IPS DF 19.7 (cell line): ENCODE measurements at places on chromosomes 13 and 19.
A peak's percentile ranks its signal among the peaks of the same experiment; 100 is the strongest.

- DNase-seq = no peak
These were observed 204.4 kb downstream of the COG6 start for GRCh38 chr13:39859898-39860297.

DNA sequence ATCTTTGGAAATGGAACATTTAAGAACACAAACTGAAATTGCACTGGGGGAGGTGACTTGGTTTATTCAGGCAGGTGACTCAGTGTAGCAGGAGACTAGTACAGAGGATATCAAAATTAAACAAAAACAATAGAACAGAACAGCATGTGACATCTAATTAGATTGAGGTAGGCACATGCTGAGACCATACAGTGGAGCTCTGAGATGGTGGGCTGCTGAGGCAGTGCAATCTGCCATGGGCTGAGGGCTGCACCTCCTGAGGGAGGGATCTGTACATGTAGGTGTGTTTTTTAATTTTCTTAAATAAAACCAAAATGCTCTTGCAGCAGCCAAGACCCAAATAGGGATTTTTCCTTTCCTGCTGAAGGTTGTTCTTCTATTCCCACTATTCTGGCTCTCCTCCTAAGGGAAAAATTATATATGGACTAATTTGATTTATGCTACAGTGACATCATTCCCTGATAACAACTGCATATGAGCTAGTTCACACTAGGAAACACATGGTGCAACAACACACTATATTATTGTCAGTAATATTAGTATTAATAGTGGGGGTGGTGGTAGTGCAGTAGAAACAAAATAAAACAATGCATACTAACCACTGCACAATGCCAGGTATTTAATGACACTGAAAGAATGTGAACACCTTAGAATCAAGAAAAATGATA is 48.0 kb downstream of the LNX2 start:
- no peak for DNase-seq

DNA sequence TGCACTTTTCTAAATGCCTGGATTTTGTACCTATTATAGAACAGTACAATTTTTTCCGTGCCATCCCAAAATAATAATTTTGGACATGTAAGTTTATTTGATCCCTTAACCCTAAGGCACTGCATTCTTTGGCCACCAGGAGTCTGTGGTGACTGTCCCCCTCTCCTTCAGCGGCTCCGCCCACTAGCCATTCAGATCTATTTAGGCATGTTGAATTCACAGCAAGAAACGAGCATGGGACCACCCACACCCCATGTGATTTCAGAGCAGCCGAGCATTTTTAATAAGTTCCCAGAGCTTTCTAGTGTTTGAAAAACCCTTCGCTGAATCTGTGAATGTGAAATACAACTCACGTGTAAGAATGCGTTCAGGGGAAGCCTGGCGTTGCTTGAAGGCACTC is 567.5 kb downstream of the MYO16 start:
- DNase-seq = no peak

- peak; percentile 28 for DNase-seq
These were observed 49.6 kb downstream of the DOCK9 start for GRCh38 chr13:98927951-98928927.

GRCh38 chr19:947707-948539 is 22.1 kb downstream of the ARID3A start:
- DNase-seq = no peak

DNA sequence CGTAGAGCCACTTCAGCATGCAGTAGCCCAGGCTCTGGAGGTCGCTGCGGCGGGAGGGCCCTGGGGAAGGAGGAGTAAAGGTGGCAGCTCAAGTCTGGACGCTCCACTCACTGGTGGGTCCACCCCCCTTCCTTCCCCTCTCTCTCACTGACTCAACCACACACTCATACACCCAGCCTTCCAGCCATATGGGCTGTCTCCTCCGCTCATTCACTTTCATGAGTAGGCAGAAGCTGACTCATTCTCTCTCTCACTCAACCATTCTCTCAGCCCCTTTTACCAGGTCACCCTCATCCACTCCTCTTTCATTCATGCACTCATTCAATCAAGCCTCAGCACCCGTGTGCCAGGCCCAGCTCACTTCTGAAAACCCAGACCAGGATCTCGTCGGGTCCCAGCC is 27.5 kb upstream of the SIGLEC11 start:
- DNase-seq = no peak

- peak; percentile 40 for DNase-seq
These were observed 579.5 kb downstream of the UQCRFS1 start for GRCh38 chr19:28633319-28634018.

GRCh38 chr13:45817833-45818232 is 33.7 kb downstream of the SIAH3 start:
- DNase-seq = no peak

GRCh38 chr13:34863360-34864135 is 78.5 kb upstream of the NBEA start:
- no peak for DNase-seq

GRCh38 chr19:6769006-6769619 is 1.9 kb upstream of the SH2D3A start:
- no peak for DNase-seq

- no peak for DNase-seq
These were observed 36.6 kb downstream of the MYCBP2 start for GRCh38 chr13:77290342-77290741.

DNA sequence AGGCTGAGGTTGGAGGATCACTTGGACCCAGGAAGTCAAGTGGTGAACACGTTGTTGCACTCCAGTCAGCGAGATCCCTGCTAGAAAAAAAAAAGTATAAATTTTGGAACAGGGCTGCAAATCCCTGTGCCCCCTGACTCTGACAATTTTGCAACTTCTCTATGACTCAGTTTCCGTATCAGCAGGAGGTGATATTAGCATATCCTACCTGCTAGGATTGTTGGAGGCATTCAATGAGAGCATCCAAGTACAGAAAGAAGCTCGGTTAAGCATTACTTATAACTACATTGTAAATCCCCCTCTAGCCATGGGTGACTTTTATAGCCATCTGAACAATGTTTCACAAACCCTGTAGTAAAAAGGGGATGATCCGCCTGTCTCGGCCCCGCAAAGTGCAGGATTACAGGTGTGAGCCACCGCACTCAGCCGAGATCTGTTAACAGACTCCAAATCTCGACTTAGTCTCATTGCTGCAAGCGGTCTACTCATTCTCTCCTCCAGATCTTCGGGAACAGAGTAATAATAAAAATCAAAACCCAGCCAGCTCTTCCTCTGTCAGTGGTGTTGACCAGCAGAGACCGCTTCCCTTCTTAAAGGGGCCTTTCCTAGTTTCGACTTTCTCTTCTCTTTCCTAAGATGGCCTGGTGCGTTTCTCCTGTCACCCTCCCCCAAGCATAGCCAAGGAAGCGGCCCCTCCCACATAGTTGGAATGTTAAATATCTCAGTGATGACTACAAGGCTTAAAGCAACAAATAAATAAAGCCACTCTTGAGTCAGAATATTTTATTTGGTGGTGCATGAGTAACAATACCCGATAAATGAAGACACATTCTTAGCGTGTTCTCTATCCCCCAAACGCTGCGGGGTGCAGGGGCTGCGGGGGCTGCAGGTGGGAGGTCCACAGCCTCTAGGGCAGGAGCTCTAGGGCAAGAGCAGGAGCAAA is 10.3 kb upstream of the BICRA start:
- peak; percentile 89 for DNase-seq

DNA sequence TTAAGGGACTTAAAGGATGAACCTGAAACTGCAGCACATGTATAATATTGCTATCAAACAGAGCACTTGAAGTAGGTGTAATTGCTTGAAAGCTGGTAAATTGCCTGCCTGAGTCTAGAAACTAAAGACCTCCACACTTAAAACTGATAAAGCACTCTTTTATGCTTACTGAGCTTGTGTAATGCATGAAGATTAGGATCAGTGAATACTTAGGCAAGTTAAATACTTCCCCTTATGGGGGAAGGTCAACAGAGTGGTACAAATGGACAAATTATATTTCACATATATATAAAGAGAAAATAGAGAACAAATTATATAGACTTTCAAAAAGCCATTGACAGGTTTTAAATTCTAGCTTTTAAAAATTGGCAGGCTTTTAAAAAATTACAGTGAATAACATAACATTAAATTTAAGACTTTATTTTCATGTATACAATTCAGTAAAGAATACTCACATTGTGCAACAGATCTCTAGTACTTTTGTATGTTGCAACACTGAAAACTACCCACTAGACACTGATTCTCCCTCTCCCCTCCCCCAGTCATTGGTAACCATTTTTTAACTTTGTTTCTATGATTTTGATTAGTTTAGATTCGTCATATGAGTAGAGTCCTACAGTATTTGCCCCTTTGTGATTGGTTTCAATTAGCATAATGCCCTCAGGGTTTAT is 23.9 kb downstream of the PIBF1 start:
- DNase-seq = no peak

DNA sequence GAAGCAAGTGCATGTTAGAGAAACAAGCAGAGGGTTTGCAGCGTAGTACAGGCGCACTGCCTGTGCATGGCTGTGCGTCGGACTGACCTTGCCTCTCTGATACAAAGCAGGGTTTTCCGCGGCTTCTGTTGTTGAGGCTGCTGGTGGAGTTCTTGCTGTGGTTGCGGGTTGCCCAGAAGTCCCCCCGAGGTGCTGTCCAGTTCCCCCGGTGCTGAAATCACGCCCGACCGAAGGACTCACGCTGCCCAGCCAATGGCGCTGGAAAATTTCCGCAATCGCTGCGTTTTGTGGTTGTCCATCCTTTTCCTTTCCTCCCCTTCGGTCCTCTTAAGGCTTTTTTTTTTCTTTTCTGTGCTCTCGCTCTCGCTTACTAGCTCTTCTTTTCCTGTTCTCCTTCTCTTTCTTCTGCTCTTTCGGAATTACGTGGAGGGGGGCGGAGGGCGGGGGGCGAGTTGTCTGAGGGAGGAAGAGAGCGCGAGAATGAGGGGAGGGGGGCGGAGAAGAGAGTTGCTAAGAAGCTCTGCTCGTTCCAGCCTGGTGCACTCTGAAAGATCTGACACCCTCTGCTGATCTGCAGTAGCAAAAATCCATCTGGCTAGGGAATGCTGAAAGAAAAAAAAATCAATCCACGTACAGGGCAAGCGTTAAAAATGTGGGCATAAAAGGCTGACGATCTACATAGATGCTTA is at the start of gene SLITRK1:
Gene SLITRK1, minus strand, starts transcription at position 558 of the 689 bp plus-strand sequence. CDS start 967 bp downstream, outside the sequence.
- DNase-seq = peak; percentile 76

DNA sequence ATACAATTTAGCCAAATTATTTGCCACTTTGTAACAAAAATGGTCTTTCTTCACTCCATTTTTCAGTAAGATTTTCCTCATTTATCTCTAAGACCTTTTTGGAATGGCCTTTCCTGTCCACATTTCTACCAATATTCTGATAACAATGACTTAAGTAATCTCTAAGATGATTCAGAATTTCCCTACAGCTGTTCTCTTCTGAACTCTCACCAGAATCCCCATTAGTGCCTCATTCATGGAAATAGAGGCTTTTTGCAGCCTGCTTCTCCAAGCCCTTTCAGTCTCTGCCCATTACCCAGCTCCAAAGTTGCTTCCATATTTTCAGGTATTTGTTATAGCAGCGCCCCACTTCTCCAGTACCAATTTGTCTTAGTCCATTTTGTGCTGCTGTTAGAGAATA is 867.0 kb downstream of the GPC5 start:
- no peak for DNase-seq

DNA sequence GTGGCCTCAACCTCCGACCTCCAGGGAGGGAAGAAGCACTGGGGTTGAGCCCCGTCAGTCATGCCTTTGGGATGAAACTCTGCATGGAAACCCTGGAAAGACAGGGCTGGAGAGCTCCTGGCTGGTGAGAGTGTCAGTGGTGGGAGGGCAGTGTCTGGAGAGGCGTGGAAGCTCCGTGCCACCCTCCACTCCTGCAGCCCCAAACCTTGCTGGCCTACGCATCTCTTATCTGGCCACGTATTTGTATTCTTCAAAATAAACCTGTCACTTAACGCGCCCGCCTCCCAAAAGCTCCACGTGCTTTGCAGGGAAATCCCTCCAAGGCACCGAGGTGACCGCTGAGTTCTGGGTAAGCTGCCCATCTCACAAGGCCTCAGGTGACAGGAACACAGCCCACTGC is 84.3 kb downstream of the TEX29 start:
- no peak for DNase-seq

DNA sequence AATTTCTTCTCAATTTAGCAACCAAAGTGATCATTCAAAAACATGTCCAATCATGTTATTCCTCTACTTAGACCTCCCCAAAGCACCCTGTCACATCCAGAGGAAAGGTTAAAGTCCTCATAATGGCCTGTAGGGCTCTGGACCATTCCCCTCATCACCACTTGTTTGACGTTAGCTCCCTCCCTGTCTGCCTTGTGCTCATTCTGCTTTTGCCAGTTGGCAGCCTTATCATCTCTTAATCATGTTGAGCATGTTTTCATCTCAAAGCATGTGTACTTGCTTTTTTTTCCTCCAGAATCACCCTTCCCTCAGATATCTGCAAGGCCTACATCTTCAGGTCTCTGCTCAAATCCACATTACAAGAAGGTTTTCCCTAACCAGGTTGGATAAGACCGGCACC is 25.9 kb downstream of the UBAC2 start:
- DNase-seq = no peak

DNA sequence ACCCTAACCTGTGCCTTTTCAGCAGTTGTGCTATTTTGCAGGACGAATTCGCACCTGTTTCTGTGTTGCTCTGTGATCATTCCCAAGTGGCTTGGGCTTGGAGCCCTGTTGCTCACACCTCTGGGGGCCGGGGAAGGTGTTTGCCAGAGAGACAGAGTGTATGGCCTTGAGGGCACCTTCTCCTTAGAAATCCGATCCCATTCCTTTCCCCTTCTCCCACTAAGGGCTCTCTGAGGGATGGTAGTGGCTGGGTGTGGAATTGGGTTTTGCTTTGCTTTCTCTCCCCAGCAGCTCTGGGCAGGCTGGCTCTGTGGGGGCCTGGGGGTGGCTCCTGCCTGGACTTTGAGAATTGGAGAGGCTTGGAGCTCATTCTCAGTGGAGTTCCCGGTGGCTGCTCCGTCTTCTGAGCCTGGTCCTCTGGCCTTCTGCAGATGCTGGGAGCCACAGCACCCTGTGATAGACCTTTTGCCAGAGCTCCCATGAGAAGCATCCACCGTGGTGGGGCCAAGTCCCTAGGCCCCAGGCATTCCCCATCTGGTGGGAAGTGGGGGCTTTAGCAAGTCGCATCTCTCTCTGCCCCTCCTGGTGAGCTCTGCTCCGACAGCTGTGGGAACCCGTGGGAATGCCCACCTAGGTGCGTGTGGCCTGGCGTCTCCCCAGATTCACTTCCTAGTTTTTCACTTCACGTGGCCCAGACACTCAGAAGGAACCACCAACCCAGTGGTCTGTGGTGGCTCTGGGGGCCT is 26.1 kb downstream of the ATP11A start:
- DNase-seq = no peak

- DNase-seq = no peak
These were observed 34.0 kb downstream of the VAV1 start for GRCh38 chr19:6806488-6806887.

DNA sequence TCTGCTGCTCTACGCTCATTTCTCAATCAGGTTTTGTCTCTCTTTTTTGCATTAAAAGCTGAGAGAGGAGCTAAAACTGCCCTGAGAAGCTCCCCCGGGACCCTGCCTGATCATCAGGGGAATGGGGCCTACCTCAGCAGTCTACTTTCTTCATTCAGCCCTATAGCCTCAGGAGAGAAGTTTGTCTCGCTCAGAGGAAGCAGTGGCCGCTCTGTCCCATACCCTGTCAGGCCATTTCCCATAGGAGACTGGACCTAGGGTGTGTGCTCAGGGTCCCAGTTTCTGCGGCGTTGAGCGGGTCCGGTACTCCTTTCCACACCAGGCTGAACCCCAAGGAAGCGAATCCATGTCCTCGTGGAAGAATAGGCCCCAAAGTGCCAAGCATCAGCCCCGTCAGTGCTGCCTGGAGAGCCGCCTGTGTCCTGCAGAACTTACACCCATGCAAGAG is 21.7 kb downstream of the UBE2L5 start:
- no peak for DNase-seq

- DNase-seq = no peak
These were observed 746 bp downstream of the RAB3D start for GRCh38 chr19:11338569-11339253.

- DNase-seq = no peak
These were observed 50.3 kb downstream of the RAP2A start for GRCh38 chr13:97484301-97484700.
